Activated T-helper 1 cell treated with anti-CD3 and anti-CD28 coated beads, Interleukin-12 subunit alpha, Interleukin-12 subunit beta, Interleukin-2, Interleukin-4 antibody, amounts not matched to agents 30 ng/mL and 10 ng/mL and 1 ng/mL, durations not matched to agents 14 hours and 24 hours and 36 hours (primary cell): ENCODE measurements at places on chromosomes 16 and 17.

- DNase-seq = no peak
Measured at GRCh38 chr16:56833243-56833970, 31.6 kb upstream of the SLC12A3 start.

DNA sequence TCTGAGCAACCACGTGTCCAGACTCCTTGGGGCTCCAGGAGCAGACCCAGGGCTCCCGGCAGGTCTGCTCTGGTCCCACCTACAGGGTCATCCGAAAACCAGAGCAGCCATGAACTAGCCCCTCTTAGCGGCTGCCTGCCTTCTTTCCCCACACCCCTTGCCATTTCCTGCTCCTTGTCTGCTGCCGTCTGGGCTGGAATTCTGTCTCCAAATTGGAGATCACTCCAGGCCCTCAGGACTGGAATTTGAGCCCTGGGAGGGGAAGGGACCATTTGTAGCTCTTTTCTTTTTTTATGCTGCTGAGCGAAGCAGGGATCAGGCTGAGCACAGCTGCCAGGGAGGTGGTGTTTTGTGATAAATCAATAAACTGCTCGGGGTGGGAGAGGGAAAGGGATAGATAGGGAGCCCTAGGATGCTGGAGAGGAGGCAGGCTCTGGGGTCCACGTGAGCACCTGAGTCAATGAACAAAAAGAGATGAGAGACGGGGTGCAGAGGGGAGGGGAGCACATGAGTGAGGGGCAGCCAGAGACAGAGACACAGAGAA is 257.5 kb downstream of the ENGASE start:
- DNase-seq = no peak

- no peak for DNase-seq
Measured at GRCh38 chr17:373613-374230, 21.1 kb upstream of the RPH3AL start.

DNA sequence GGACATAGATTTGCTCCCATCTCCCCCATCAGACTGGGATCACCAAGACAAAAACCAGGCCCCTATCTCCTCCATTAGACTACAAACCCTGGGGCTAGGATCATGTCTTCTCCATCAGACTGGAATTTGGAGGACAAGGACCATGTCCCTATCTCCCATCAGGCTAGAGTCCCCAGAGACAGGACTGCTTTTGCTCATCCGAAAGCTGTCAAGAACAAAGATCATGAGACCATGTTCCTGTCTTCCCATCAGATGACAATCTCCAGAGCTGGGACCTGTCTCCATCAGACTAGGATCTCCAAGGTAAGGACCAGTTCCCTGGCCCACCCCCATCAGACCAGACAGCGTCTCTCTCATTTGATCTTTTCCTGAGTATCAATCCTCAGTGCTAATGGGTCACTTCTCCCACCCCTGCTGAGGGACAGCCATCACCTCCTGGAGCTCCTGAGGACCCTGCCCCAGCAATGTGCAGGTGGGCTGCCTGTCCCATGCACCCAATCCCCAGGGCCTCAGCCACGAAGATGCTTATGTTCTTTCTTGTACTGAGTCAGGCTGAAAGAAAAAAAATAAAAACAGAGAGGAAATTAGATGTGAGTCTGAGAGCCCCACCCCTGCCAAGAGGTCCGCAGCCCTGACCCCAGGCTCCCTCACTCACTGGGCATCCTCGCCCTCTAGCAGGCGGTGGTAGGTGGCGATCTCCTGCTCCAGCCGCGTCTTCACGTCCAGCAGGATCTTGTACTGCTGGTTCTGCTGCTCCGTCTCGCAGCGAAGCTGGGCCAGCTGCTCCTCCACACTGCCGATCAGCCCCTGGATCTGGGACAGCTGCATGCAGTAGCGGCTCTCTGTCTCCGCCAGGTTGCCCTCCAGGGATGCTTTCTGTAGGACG is 90.3 kb downstream of the GOSR1 start:
- DNase-seq = no peak

GRCh38 chr16:8996891-8997290 is 33.2 kb upstream of the USP7 start:
- no peak for DNase-seq

DNA sequence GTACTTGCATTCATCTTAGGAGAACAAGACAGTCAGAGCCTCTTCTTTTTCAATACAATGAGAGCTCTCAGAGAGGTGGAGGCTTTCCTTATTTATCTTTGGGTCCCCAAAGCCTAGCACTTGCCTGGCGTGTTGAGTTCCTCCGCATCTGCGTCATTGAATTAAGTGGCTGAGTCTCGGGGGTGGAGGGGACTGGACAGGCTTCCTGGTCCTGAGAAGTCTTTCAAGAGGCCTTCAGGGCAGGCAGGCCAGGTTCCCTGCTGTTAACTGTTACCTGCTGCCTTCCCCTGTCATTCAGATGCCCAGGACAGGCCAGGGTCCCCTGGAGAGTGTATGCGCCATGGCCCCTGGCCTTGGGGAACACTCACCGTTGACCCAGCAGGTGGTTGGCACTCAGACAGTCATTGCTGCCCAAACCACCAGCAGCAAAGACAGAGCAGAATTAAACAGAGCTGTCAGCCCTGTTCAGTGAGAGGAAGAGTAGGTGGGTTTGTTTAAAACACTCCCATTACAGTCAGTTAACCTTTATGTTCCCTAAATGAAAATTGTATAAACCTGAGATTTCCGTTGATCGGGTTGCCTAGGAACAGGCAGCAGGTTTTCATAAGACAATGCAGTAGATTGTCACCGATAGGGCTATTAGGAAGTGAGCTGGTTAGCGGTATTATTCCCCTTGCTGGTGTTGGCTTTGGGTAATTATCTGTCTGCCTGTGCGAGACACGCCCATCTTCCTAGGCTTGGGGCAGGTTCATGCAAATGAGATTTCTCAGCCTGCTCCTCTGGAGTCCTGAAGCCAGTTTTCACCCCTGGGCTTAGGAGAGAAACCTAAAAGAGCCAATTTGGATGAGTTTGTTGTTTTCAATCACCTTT is 132.7 kb downstream of the CCDC182 start:
- DNase-seq = no peak
